ENCODE measurements at places on chromosomes 16 and 17. TPM values are rescaled to one million over a fixed set of nuclear protein-coding genes. Genes with fewer than 3 reads are reported as not detected.

DNA sequence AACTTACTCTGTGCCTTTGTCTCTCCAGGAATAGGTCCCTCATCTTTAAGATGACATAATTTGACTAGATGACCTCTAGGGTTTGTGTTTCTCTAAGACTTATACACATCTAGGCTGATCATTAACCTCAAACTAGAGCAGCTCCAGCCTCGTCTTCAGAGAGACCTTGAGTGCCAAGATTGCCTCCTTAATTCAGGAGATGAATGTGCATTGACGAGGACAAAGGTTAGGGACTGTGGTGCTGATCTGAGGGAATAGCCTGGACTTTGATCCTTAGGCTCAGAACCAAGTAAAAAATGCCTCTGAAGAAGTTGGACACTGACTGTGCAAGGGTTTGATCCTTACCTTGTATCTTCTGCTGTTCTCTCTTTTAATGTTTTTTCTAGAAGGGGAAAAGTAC is 17.2 kb upstream of the ASIC2 start:
- DNase-seq = no peak

DNA sequence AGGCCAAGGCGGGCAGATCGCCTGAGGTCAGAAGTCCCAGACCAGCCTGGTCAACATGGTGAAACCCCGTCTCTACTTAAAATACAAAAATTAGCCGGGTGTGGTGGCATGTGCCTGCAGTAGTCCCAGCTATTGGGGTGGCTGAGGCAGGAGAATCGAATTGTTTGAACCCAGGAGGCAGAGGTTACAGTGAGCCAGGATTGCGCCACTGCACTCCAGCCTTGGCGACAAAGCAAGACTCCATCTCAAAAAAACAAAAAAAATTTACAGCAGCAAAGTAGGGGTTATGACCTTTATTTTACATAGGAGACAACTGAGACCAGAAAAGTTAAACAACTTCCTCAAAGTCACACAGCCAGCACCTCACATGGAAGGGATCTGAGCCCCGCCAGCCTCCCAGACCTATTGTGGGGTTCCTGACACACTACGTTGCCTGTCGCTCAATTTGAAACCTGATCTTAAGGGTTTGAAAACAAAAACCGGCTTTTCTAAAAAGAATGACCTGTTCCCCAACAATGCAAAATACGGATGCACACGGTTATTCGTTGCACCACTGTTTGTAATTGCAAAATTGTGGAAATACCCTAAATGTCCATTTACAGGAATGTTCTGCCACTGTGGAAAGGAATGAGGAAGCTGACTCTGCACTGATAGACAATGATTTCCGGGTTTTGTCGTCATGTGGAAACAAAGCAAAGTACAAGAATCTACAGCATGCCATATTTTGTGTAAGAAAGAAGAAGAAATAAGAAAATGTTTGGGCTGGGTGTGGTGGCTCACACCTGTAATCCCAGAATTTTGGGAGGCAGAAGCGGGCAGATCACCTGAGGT is 77.2 kb downstream of the CNGB1 start:
- DNase-seq = peak; percentile 99

GRCh38 chr17:59347975-59348391 is 16.5 kb downstream of the YPEL2 start:
- no peak for DNase-seq

- no peak for DNase-seq
Measured at GRCh38 chr17:33334703-33335102, 41.6 kb upstream of the ASIC2 start.

DNA sequence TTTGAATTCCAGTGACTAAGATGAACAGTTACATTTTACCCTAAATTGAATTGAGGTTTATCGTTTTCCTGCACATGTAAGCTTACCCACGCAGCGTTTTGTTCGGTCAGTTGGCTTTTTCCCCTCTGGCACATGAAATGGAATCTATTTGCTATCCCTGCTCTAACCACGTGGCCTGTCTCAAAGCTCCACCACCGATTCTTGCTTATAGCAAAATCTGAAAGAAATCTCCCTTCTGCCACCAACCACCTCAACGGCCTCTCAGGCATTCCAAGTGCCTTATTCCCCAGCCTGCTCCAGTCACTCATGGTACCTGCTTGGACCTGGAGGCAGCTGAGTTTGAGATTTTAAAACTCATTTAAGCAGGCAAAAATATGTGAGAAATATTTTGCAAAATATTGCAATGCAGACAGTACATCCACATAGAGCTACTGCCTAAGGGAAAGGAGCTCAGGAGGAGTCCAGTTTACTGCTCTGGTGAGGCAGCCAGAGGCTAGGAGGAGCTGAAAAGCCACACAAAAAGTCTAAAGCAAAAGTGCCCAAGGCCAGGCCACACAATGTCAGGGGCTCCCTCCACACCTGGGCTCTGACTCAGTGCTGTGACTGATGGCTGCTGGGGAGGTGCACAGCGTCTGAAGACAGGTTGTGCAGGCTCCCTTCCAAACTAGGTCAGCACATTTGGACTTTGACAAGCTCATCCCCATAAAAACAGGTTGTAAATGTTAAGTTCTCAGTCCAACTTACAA is 26.4 kb downstream of the ARHGAP17 start:
- DNase-seq = no peak

GRCh38 chr17:5588584-5588983 is 4.3 kb upstream of the NLRP1 start:
- DNase-seq = no peak

FGF11 gene
- total RNA-seq = 11.5 TPM

LRRC37B gene
- total RNA-seq = 2.7 TPM

Measured in epithelial cell of proximal tubule (primary cell).